ENCODE measurements at places on chromosomes 16 and 17.

DNA sequence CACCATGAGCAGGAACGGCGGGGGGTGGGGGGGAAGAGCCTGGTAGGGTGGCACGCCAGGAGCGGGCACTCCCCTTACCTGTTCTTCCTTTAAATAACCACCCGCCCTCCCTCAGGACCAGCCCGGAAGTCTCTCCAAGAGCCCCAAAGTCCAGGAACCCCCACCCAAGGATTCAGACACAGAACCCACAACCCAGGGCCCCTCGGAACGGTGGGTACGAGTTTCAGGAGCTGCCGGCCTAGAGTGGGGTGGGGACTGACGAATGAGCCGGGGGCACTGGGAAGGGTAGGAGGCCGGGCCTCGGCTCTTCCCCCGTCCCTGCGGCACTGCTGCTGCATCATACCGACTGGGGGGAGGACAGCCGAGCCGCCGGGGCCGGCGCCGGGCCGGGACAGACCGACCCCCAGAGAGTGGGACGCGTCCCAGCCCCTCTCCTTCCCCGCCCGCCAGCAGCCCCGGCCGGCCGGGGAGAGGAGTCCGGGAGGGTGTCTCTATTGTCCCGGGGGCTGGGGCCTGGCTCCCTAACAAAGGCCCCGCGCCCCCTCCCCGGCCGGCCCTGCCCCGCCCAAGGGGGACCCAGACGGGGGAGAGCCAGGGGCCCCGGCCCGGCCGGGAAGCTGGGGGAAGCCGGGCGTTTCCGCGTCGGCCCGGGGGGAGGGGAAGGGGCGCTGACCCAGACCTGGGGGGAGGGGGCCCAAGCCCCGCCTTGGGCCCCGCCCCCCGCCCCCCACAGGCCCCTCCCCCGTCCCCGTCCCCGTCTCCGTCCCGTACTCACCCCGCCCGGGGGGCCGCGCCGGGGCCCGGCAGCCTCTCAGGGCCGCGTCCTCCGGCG lies 747 bp downstream of the ATXN7L3 start:
- DNase-seq: peak; percentile 80

GRCh38 chr16:9042533-9042932 lies 48.9 kb upstream of the HAPSTR1 start:
- no peak for DNase-seq

DNA sequence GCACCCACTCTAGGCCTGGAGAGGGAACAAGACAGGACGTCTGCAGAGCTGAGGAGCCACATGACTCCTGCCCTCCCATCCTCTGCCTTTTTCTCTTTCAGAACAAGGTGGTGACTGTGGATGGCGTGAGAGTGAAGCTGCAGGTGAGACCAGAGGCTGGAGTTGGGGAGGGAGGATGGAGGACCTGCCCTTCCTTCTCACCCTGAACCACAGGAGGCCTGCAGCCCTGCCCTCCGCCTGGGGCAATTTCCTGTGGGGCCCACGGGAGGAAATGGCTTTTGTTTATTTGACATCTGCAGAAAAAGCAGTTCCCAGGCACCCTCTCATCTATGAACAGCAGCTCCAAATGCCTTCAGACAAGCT lies 5.1 kb downstream of the RAB37 start:
- DNase-seq: no peak

DNA sequence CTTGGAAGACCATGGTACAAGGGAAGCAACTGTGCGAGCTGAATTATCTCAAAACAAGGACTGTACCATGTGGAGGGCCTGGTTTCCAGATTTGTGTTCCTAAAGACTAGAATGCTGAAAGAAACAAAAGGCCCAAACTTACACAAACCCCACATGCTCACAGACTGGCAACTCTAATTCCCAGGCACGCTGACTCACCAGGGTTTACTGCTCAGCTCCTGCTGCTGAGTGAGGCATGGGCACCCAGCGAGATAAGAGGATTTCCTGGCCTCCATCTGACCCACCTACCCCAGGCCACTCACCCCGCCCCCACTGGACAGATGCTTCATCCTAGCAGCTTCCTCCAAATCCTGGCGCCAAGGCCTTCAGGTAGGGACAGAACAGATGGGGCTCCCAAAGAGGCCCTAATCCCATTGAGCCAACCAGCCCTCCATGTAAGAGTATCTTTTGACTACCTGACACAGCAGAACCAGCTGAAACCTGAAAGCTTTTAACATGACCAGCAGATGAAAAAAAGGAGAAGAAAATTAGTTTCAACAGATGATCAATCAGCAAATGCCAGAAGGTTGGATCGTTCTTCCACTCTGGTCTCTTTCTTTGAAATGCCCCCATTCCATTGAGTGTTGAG lies 33.9 kb downstream of the DCUN1D3 start:
- DNase-seq: peak; percentile 46

GRCh38 chr16:66924527-66925321 lies 611 bp downstream of the RRAD start:
- peak; percentile 48 for DNase-seq

GRCh38 chr16:49924078-49924477 lies 68.2 kb upstream of the ZNF423 start:
- DNase-seq: no peak

- no peak for DNase-seq
Measured at GRCh38 chr16:49466881-49467280, 93.3 kb downstream of the C16orf78 start.

GRCh38 chr16:54816471-54816870 lies 114.2 kb upstream of the IRX5 start:
- peak; percentile 6 for DNase-seq

- no peak for DNase-seq
Measured at GRCh38 chr17:81148571-81148970, 16.7 kb upstream of the PVALEF start.

DNA sequence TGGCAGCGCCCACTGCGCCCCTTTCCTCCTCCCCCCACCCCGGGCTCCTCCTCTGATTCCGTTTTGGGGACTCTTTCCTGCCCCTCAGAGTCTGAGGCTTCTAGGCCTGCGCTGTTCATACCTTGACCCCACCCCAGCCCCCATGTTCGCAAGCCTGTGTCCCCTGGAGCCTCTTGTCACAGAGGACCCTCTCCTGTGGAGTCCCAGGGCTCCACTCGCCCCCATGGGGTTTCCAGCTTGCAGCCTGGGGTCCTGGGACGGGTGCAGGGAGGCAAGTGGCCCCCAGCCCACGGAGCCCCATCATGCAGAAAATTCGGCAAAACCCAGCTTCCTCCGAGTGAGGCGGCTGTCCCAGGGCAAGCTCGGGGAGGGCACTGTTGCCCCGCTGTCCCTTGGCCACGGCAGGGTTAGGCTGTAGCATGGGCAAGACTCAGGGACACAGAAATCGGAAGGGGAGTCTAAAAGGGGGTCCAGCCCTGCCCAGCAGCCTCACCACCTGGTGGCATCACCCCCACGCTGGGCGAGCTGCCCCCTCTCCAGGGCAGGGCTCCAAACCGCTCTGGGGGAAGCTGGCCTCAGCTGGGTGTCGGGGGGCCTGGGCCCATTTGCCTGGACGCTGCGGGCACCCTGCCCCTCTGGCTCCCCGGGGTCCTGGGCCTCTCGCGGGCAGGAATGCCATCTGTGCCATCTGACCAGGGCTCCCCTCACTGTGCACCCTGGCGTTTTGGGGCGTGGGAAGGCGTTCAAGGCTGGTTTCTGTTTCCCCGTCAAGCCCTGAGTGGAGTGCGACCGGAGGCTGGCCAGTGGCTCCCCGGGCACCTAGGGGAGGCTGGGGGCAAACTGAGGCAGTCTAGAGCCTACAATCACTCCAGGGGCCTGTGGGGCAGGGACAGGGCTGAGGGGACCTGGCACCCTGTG lies 11.5 kb upstream of the BAHCC1 start:
- no peak for DNase-seq

DNA sequence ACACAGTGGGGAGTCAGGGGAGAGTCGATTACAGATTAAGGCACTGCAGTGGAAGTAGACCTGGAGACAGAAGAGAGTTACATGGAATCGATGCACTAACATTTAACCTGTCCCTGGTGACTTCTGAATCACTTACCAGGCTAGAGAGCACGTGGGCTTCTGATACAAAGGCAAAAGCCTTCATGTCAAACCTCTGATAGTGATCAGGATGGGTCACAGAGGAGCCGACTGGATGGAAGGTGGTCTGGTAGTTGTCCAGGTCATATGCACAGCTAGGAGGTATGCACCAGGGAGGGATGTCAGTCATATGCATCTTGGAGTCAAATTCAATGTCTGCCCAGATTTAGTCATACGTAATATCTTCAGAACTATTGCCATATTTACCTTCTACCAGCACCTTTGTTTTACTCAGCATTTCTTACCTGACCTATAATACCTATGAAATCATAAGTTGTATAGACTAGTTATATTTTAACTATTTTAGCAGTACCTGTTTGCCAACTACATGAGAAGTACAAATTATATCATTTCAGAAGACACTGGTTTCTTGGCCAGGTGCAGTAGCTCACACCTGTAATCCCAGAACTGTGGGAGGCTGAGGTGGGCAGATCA lies 11.7 kb downstream of the ZP2 start:
- DNase-seq: no peak

DNA sequence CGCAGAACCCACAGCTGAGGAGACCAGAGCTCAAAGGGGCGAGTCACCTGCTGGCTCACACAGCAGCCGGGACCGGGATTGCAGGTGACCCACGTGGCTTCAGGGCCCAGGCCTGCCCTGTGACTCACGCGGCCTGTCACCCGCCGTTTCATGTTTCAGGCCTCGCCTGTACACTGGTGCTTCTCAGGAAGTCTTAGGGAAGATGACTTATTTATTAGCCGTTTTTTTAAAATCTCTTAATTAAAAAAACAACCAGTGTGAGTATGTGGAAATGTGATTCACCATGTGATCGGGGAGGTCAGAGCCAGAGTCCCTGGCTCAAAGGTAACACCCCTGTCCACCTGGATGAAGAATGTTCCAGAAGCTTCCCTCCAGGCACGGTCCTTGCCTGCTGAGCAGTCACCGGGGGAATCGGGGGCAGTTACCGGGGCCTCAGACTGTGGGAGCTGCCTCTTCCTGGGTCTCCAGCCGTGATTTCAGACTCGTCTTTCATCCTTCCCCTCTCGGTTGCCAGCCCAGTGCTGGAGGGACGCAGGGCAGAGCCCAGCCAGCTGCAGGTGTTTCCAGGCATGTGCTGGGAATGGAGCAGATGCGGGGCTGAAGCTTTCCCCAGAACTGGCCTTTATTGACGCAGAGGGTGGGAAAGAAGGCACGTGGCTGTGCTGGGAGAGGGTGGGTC lies 49.3 kb downstream of the CMIP start:
- DNase-seq: peak; percentile 48

GRCh38 chr16:35910409-35910808 lies 2451.0 kb downstream of the TP53TG3F start:
- no peak for DNase-seq

DNA sequence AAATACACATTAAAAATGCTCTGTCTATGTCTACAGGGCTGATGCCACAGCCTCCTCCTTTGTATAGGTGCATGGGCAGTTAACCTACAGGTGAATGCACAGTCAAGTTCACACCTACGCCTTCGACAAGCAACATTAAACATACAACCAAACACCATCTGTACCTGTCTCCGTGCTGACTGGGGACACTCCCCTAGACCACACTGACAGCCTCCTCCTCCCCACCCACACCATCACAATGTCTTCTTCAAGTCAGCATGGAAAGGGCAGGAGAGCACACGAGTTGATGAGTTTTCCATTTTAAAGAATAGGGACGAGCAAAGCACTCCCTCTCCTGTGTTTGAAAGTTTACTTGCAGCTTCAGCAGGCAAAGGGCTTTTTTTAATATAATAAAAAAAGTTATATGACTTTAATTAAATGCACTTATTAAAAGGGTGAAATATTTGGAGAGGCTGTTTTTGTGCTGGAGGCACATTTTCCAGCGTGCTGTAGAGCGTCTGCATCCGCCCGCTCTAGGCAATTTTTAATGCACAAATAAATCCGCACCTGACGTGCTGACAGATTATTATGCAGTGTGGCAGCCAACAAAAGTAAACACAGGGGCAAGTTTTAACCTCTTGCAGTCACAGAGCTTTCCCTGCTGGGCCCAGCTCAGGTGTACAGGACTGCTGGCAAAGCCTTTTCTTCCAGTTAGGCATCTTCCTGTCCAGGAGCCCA lies 367.9 kb downstream of the SOX9 start:
- no peak for DNase-seq

- DNase-seq: no peak
Measured at GRCh38 chr17:81331527-81332043, 36.5 kb upstream of the SLC38A10 start.

DNA sequence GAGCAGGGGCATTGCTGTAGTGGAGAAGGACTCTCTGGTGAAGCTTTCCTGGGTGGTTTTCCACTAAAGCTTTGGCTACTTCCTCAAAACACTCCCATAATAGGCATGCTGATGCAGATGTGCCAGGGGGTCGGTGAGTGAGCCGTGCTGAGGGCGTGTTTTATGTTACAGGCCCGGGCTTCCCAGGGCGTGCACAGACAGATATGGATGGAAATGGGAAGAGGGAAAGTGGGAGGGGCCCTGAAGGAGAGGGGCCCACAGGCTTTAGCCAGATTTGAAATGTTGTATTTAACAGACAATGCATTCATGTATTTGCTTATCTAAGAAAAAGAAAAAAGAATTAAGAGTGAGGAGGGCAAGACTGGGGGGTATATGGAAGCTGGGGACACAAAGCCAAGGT lies 56.3 kb downstream of the IL21R start:
- DNase-seq: peak; percentile 32

DNA sequence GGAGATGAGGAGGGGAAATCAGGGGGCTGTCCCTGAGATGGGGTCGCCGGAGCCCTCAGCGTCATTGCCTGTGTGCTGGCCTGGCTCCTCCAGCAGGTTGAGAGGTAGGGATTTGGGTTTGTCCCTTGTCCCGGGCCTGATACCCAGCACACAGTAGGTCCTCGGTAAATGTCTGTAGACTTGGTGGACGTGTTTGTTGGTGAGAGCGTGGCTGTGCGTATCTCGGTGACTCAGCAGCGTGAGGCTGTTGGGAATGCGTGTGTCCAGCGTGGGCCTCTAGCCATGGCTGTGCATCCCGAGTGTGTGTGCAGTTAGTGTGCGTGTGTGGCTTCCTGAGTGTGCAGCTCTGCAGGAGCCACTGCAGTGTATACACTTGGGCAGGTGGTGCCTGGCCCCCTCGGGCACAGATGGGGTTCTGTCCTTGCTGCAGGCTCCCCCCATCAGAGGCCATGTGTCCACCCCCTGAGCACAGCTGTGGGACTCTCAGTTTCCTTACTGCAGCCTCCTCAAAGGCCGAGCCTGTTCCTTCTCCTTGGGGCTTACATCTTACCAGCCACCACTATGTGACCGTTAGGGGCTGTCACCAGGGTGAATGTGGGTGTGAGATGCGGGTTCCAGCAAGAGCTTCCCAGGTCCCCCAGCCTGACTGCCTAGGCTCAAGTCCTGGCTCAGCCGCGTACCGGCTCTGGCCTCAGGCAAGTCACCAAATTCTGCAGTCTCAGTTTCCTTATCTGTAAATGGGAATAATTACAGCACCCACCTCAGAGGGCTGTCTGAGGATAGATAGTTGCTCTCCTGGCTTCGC lies 5.7 kb downstream of the NECAB2 start:
- no peak for DNase-seq

- no peak for DNase-seq
Measured at GRCh38 chr16:68658341-68658973, 13.3 kb downstream of the CDH3 start.

DNA sequence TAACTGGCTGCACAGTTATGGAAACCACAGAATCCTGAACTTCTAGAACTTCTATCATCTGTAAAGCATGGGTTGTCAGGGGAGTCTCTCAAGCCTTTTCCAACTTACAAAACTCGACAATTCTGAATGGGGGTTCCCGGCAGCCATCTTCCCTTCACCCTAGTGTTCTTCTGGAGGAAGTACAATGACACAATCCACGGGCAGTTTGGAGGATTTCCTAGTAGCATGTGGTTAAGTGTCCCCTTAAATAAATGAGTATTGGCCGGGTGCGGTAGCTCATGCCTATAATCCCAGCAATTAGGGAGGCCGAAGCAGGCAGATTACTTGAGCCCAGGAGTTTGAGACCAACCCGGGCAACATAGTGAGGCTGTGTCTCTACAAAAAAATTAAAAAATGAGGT lies 2.1 kb downstream of the SLC16A6 start:
- DNase-seq: peak; percentile 82
